ENCODE measurements at places on chromosomes 1 and 21.

GRCh38 chr1:158147401-158147800 lies 33.3 kb upstream of the CD1D start:
- no peak for DNase-seq

GRCh38 chr21:8991088-8991907 lies 1530.1 kb upstream of the TPTE start:
- peak; percentile 95 for DNase-seq

DNA sequence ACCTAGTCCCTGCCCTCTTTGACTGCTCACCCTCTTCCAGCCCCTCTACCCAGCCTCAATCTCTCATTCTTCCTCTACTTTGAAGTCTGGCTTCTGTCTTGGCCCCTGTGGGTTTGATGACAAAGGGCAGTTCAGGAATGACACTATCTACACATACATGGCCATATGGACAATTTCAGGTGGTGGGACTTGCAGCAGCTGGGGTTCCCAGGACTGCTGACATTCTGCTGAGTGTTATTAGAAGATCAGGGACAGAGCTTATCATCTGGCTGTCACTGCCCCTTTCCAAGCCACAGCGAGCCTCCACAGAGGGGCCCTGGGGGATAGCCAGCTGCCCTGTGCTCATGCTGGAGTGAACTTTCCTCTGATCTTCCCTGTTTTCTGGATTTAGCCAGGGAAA lies 97.4 kb upstream of the IPO9 start:
- no peak for DNase-seq

- DNase-seq = no peak
Observed at GRCh38 chr1:25971066-25971810, 26.6 kb downstream of the PAFAH2 start.

DNA sequence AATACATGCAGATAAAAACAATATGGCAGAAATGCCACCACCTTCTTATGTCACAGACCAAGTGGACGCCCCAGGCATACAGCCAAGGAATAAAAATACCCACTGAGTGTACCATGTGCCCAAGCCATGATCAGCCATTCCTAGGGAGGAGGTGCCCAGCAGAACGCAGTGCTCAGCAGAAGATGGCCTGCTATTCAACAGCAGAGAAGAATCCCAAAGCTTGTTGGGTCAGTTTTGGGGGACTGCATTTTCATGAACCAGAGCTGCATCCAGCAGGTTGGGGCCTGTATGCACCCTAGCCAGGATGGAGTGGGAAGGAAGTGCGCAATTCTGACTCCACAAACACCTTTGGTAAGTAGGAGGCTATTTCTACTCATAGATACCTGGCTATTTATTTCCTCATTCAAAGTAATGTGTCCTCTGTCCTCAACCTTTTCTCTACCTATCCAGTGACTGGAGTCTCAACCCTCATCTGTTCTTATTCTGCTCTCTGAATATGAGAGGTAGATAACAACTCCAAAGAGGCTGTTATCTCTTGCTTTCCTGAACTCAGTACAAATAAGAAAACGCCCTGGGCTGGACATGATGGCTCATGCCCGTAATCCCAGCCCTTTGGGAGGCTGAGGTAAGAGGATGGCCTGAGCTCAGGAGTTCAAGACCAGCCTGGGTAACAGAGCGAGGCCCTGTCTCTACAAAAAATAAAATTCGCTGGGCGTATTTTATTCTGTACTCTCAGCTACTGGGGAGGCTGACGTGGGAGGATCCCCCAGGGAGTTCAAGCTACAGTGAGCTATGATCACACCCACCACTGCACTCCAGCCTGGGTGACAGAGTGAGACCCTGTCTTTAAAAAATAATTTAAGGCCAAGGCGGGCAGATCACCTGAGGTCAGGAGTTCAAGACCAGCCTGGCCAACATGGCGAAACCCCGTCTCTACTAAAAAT lies 2.5 kb upstream of the PLEKHM2 start:
- no peak for DNase-seq

GRCh38 chr21:38205940-38206339 lies 50.9 kb upstream of the KCNJ15 start:
- no peak for DNase-seq

GRCh38 chr1:111592389-111593361 lies 26.9 kb upstream of the RAP1A start:
- peak; percentile 14 for DNase-seq

DNA sequence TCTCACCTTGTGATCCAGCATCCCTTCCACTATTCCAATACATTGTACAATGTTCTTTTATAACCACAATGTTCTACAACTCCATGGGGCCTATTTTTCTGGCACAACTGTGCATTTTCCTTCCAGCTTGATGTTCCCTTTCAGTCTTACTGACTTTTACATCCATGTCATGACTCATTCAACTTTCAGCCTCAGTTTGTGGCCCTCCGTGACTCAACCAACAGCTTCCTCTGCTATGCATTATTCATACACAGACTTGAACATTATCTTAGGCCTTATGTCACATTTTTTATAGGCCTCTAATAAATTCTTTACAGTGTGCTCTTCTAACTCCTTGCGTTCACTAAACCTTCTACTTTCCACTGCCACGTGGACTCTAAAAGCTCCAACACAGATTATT lies 119.4 kb upstream of the PRMT6 start:
- DNase-seq = no peak

DNA sequence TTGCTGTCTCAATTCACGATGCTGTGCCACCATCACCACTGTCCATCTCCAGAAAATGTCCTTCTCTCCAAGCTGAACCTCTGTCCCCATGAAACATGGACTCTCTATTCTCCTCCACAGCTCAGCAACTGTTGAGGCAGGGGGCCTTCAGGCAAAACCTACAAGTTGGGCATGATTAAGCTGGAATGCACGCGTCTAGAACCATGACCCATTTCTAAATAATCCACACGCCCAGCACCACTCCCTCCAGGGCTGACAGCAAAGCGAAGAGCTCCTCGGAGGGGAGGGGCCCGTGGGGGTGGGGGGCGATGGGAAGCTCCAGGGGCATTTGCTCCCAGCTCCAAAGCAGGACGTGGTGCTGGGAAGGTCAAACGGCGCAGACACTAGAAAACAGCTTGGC lies 3.3 kb upstream of the HES5 start:
- DNase-seq = no peak

GRCh38 chr1:59107916-59108315 lies 189.0 kb upstream of the FGGY start:
- DNase-seq = no peak

GRCh38 chr1:168437821-168438220 lies 106.0 kb downstream of the XCL2 start:
- no peak for DNase-seq

DNA sequence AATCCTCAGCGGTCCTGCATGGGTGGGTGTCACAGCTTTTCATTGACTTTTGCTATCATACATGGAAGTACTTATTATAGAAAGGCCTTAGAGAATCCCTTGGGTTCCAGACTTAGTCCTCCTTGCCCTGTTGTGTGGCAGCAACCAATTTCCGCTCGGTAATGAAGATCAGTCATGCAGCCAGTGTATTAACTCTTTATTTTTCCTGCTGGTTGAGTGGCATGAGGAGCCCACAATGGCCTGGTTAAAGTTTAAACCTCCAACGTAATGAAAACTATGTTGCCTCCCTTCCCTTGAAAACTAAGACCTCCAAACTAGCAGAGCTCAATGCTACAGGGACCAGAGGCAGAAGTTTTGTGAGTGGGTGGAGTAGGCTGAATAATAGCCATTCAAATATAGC lies 20.0 kb downstream of the CITED4 start:
- no peak for DNase-seq

DNA sequence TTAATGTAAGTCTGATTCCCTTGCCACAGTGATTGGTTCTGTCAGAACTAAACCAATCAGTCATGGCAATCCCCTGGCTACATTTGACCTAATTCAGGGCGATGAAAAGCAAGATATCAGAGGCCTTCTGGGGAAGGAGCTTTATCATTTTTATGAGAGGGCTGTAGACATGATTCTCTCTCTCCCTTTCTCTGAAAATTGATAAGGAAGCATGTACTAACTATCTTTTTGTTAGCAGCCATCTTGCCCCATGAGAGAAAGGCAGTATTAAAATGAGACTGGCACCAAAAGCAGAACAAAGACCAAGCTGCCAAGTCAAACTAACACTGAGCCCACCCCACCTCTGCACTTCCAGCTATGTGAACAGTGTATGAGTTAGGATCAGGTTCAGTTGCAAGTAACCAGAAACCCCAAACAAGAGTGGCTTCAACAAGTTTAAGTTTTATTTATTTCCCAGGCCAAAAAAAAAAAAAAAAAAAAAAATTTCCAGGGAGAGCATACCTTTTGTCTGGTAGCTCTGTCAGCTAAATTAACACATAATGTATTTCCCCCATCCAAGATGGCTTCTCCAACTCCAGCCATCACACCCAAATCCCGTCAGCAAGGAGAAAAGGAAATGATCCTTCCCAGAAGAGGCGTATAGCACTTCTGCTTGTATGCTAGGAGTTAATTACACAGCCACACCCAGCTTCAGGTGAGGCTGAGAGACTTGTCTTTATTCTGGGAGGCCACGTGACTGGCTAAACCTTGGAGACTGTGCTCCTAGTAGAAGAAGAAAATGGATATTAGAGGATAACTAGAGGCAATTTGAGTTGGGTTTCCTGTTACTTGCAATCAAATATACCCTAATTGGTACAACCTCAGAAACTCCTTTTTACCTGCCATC lies 105.8 kb upstream of the RALGPS2 start:
- DNase-seq = no peak

- no peak for DNase-seq
Observed at GRCh38 chr1:46438346-46438745, 44.2 kb downstream of the FAAH start.

DNA sequence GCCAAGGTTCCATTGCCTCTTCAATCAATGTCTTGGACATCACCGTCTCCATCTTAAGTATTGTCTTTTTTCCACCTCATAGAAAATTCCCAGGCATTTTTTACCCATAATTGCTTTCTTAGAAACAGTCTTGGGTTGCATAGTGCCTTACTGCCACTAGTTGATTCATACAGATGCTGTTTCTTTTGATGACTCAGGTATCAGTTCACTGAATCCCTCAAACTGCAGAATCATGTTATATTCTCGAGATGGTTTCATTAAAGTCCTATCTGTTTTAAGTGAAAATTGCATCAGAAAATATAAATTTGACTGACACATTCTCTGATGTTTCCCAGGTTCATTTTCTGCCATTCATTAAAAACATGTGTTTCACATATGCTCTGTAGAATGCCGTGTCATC lies 1489.1 kb downstream of the BRINP3 start:
- peak; percentile 2 for DNase-seq

- DNase-seq = no peak
Observed at GRCh38 chr1:96674915-96675314, 46.7 kb upstream of the PTBP2 start.

GRCh38 chr1:25467193-25467592 lies 36.5 kb downstream of the MACO1 start:
- no peak for DNase-seq

DNA sequence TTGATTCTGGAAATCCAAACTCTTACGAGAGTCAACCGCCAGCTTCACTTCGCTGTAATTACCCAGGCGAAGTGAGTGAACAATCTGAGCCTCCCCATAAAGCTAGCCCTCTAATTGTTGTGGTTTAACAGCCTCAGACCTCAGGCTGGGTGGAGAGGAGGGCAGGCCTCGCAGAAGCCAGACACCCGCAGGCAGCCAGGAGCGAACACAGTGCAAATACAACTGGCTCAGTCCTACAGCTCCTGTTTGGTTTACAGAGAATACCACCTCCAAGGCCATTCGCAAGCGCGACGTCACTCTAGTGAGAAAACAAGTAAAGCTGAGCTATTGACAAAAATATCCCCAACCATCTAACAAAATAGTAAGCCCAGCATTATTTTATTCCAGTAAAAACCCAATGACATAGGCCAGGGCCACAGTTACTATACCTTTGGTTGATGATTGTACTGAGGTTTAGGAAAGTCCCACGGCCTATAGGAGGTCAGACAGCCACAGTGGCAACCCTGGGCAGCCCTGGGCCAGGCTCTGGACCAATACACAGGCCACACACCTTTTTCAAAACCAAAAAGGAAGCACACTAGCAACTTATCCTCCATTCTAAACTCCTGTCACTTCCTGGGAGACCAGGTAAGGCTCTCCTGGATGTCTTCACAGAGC lies 163.3 kb downstream of the ETS2 start:
- DNase-seq = no peak

- no peak for DNase-seq
Observed at GRCh38 chr1:17516303-17517214, 22.9 kb upstream of the ARHGEF10L start.

DNA sequence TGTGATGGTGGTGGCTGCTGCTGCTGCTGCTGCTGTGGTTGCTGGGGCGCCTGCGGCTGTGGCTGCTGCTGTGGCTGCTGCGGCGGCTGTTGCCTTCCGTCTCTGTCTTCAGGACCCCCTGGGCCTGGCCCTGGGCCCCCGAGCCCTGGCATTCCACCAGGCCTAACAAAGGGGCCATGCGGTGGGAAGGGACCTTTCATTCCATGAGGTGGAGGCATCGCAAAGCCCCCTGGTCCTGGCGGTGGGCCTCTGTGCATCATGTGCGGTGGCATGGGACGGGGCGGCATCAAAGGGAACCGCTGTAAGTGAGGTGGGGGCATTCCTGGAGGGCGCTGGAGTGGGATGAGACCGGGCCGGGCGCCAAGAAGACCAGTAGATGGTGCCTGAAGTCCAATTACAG lies 12.4 kb downstream of the SOD1 start:
- DNase-seq = no peak

- DNase-seq = no peak
Observed at GRCh38 chr21:26107429-26107828, 63.1 kb downstream of the APP start.

GRCh38 chr1:26330276-26330675 lies 12.5 kb downstream of the CD52 start:
- no peak for DNase-seq
